ENCODE measurements at places on chromosomes 5 and 9.

DNA sequence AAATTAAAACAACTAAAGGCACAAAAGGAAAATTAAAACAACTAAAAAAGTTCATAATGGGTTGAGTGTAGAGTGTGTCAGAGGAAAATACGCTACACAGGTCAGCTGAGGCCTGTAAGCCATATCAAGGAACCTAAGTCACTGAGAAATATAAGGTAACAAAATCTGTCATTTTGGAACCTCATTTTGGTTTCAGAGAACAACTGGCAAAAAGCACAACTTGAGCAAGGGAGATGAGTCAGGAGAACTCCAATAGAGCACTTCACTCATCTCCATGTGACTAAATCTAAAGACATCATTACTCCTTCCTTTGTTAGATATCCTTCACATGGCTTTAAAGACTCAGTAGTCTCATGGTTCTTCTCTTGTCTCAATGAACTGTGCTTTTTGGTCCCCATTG is 269.4 kb upstream of the POU5F2 start:
- no peak for DNase-seq

DNA sequence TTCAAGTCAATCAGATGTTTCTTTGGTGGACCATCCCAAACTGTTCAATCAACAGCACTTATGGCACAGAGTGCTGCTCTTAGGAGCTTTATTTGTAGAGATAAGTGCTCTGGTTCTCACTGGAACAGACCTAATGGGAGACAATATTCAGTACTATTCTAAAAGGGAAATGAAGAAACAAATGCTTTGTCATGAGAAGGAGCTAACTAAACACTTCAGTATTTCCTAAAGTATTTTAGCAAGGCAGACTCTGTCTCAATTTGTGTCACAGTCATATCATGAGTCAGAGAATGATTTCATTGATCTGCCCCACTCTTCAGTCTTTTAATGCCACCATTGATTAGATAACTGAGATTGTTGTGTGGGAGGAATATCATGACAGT is 175.3 kb downstream of the SLF1 start:
- DNase-seq: no peak

DNA sequence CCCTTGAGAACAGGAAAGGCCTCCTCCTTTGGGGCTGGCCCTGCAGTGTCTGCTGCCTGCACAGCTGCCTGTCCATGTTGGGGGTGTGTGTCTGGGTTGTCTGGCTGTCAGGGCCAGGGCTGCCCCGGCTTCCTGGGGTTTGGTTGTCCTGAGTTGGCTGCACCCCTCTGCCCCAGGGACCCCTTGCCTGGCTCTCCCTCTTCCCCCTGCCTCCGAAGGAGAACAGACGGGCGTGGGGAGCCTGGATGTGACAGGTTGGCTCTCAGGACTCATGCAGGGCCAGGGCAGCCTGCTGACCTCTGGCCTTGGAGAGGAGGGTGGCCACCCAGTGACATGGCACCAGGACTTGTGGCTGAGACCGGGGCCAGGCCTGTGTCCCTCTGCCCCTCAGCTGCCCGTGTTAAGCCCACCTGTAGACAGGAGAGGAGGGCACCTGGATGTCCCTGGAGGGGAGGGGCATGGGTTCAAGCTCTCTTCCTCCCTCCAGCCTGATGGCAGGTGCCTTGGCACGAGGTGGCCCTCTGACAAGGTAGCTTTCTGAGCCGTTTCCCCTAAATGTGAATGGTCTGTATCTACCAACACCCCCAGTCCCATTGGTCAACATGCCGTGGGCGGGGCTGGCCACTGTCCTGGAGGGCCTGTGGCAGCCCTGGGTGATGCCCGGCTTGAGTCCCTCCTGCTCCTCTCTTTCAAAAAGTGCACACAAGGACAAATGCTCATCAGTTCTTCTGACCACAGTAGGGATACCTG is 34.9 kb downstream of the WNK2 start:
- no peak for DNase-seq

- peak; percentile 72 for DNase-seq
These were observed 52.7 kb downstream of the RNF145 start for GRCh38 chr5:159156426-159157238.

- DNase-seq: no peak
These were observed 1.7 kb downstream of the PCDHGB1 start for GRCh38 chr5:141351591-141351990.

- no peak for DNase-seq
These were observed 219.7 kb upstream of the CD180 start for GRCh38 chr5:67416133-67416937.

DNA sequence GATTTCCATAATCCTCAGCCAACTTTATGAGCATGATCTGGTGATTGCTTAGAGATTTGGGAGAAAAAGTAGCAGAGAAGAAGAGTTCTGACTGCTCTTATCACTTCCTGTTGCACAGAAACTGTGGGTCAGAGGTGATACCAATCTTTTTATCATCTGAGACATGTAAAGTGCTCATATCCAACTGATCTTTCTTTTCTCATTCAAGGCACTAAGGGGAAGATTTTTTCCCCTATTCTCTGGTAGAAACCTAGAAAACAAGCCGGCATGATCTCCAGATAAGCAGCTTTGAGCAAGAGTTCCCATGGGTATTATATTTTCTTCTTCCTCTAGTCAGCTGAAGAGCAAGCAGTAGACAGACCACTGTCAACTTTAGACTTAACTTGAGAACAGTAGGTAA is 29.0 kb upstream of the GPR150 start:
- DNase-seq: no peak

DNA sequence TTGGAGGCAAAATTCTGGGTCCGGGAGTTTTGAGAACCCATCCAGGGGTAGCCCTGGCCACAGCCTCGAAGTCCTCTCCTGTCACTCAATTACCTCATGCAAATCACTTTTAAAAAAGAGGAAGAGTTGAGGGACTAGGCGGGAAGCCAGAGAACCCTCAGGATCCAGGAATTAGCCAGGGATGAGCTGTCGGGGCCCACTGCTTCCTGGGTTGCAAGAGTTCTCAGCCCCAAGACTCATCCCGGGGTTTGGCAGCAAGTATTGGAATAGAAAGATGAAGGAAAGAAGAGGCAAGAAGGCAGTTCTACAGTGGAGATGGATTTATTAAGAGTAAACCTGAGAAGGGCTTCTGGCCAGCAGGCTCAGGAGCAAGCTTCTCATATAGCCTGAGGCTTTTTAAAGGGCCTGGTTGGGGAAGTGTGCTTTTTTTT is 25.6 kb downstream of the C9orf50 start:
- no peak for DNase-seq

GRCh38 chr5:96243203-96243602 is 189.8 kb downstream of the PCSK1 start:
- no peak for DNase-seq
